ENCODE measurements at places on chromosomes 2 and 18. TPM values are rescaled to one million over a fixed set of nuclear protein-coding genes. Genes with fewer than 3 reads are reported as not detected.

The MEP1B gene
- 0.19 TPM for total RNA-seq

The AFF3 gene
- 26.2 TPM for total RNA-seq

The LYPD6B gene
- 3.4 TPM for total RNA-seq

The VPS54 gene
- 23.7 TPM for total RNA-seq

The AQP12A gene
- not detected for total RNA-seq

The ZSWIM2 gene
- total RNA-seq: not detected

The CYBRD1 gene
- total RNA-seq: 138 TPM

The ALKAL2 gene
- total RNA-seq: 0.79 TPM

The PDCD1 gene
- not detected for total RNA-seq

The DNER gene
- 84.6 TPM for total RNA-seq

The FAM161A gene
- 7.7 TPM for total RNA-seq

The TMEM247 gene
- not detected for total RNA-seq
